ENCODE measurements at places on chromosomes 6 and 20.

DNA sequence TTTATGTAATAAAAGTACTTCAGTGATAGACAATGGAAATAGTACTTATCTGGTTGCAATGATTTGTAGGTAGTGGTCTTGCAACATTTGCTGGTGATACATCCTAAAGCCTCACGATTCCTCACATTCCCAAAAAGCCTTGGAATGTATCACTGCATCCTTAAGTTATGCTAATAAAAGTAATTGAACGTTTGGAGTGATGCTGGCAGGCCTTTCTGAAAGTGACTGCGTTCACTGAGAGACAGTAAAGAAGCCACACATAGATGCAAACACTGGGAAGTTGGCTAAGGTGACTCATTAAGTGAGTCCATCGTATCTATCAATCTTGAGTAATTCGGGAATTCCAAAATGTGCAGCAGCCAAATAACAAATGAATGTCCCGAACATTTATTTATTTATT lies 444.1 kb upstream of the SOX4 start:
- no peak for DNase-seq

- no peak for DNase-seq
These were observed 41.6 kb upstream of the ZNF217 start for GRCh38 chr20:53635221-53635620.

DNA sequence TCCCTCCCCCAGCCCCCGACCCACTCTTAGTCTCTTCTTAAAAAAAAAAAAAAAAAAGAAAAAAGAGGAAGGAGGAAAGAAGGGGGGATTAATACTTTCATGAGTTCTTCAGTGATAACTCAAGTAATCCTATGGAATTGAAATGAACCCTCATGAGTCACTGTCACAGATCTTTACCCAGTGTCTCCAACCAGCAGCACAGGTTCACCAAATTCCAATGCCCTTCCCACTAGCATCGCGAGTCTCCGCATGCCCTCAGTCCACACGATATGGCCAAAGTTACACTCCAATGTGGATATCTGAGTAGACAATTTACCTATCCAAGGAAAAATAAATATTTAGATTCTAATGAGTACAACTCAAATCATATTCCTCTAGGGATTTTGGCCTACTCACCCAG lies 74.5 kb downstream of the MDN1 start:
- DNase-seq, result no peak

DNA sequence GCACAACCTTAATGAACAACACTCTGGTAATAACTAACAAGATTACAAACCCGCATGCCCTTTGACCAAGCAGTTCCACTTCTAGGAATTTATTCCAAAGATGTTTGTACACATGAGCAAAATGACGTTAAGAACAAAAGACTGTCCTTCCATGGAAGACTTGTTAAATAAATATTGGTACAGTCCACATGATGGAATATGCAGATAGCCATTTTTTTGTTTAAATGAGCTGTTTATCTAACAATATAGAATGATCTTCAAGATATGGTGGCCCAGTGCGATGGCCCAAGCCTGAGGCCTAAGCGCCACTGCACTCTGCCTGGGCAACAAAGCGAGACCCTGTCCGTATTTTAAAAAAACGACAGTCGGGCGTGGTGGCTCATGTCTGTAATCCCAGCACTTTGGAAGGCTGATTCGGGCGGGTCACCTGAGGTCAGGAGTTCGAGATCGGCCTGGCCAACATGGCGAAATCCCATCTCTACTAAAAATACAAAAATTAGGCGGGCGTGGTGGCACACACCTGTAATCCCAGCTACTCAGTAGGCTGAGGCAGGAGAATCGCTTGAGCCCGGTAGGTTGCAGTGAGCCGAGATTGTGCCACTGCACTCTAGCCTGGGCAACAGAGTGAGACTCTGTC lies 7.4 kb upstream of the AHCY start:
- DNase-seq, result no peak

DNA sequence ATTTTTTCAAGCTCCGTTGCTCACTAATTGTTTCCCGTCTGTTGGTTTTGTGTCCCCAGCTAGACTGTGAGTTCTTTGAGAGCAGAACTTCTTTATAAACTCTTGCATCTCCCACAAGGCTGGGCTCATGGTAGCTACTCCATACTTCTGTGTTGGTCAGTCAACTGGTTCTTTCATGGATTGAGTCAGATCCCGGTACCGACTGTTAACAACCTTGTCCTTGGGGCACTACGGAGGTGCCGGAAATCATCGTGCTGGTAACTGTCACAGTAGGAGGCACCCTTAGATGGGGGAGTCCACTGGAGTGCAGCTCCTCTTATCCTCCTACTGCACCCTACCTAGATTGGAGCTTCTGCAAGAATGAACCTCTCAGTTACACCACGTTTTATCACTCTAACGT lies 8.6 kb upstream of the STX16 start:
- no peak for DNase-seq

DNA sequence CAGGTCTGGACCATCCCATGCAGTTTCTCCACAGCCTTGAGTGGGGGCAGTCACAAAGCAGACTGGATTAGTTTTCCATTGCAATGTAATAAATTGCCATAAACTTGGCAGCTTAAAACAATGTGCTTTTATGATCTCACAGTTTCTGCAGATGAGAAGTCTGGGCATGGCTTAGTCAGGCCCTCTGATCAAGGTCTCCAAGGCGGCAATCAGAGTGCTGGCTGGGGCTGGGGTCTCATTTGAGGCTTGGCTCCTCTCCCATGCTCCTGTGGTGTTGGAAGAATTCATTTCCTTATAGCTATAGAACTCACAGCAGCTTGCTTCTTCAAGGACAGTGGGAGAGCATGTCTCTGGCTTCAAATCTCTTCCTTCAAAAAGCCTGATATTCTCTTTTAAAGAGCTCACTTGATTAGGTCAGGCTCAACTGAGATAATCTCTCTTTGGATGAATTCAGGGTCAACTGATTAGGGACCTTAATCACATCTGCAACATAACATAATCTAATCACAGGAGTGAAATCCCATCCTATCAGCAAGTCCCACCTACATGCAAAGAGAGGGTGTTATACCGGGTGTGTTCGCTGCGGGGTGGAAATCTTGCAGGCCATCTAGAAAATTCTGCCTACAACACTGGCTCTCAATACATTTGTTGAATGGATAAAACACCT lies 77.4 kb upstream of the SULF2 start:
- DNase-seq, result no peak

- no peak for DNase-seq
These were observed 17.9 kb downstream of the PERP start for GRCh38 chr6:138089325-138089724.

DNA sequence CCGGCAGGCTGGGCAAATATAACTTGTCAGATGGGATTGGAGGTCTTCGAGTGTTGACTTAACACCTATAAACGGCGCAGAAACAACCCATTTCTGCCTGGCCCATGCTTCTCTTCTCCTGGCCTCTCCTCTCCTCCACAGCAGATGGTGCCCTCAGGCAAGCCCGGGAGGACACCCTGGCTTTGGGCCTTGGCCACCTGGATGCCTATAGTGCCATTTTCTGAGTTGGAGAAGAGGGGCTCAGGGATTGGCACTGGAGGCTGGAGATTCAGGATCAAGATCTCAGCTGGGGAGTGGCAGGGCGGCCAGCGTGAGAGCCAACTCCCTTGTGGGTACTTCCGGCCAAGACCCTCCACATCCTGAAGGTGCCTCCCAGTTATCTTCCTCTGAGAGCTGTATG lies 211.9 kb upstream of the PMEPA1 start:
- DNase-seq, result no peak

GRCh38 chr6:39260456-39260855 lies 31.2 kb upstream of the KCNK5 start:
- DNase-seq, result no peak

GRCh38 chr6:105519954-105520353 lies 117.1 kb upstream of the PREP start:
- DNase-seq, result no peak

Measured in amygdala (tissue), 56 donors.